Activated T-cell treated with anti-CD3 and anti-CD28 coated beads, Interleukin-2, amount 50 U/mL, for 24 hours (primary cell): ENCODE measurements at places on chromosomes 4 and X.

DNA sequence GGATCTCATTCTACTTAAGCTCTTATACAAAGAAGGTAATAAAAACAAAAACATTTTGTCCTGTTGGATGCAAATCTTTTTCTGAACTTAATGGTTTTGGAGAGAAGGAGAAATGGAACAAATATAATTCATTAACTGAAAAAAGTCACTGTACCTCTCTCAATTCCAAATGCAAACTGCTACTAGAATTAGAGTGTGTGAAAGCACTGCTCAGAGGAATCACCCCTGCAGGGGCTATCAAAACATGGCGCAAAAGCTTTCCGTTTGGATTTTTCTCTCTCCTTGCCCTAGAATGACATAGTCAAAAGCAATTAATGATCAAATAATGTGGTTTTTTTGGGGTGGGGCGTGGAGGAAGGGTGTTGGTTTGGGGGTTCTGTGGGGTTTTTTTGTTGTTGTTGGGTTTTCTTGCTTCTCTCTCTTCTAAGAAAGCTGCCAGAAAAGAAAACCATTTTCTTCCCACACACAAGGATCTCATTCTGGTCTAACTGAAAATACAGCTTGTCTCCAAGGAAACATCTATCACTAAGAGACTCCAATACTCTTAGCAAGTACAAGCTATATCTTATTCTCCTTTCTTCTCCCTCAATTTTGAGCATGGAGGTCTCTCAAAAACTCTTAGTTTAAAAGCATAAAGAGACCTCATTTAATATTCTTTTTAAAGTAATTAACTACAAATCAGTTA is 41.6 kb downstream of the USP46 start:
- DNase-seq, result no peak

GRCh38 chr4:1666391-1666790 is 17.7 kb downstream of the FAM53A start:
- no peak for DNase-seq

- no peak for DNase-seq
These were observed 1.4 kb upstream of the MSL3 start for GRCh38 chrX:11756354-11757318.

DNA sequence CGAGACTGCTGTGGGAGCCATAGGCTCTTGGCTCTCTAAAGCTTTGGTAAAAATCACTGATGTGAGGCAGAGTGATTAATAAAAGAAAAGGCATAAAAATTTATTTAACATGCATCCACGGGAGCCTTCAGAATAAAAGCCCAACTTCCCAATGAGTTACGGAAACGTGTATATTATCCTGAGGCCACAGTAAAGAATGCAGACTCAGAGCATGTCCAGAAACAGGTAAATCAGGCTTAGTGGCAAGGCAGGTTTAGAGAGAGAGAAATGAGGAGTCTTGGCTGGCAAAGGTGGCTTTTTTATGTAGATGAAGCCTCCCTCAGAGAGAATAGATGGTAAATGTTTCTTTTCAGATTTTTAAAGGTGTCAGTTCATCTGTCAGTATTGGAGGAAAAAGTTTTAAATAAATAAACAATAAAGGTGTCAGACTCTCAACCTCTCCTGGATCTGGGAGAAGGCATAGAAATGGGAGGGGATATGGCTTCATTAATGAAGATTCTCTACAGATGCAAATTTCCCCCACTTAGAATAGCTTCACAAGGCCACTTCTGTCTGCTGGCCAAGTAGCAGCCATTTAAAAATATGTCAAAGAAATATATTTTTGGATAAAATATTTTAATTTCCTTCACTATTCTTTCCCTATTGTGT is 24.0 kb downstream of the C4orf51 start:
- no peak for DNase-seq

DNA sequence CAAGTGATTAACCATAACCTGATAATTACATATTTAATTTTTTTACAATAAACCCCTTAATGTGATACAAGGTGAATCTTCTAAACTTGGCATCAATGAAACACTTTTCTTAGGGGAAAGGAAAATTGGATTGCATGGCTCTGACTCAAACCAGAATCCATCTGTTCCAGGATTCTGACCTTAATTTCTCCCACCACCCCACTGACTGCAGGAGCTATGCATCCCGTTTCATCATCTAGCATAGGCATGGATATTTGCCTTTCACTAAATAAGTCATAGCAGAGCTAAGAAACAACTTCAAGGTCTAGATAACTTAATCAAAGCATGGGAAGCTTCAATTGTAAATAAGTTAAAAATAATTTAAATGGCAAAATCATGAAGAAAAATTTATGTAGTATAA is 156.3 kb downstream of the BTC start:
- DNase-seq, result no peak

- DNase-seq, result no peak
These were observed 163.5 kb upstream of the EMCN start for GRCh38 chr4:100681289-100681688.

DNA sequence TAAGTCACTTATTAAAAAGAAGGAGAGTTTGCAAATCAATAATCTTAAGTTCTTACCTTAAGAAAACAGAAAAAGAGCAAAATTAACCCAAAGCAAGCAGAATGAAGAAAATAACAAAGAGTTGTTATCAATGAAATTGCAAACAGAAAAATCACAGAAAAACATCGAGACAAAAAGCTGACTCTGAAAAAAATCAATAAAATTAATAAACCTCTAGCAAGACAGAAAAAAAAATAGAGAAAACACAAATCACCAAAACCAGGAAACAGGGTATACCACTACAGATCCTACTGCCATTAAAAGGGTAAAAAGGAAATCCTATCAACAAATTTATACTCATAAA is 17.3 kb upstream of the RBM41 start:
- DNase-seq, result no peak

DNA sequence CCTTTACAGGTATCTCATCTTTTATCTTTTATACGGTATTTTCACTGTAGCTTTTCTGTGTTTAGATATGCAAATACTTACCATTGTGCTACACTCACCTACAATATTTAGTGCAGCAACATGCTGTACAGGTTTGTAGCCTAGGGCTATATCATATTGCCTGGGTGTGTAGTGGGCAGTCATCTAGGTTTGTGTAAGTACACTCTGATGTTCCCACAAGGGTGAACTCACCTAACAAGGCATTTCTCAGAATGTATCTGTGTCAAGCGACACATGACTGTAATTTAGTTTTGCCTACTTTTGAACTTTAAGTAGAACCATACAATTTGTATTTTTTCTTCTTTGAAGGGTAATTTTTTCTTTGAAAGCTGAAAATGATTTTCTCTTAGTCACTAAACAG is 54.2 kb upstream of the SLC10A4 start:
- DNase-seq, result no peak

- DNase-seq, result no peak
These were observed 13.6 kb upstream of the NAT8L start for GRCh38 chr4:2045518-2045951.

DNA sequence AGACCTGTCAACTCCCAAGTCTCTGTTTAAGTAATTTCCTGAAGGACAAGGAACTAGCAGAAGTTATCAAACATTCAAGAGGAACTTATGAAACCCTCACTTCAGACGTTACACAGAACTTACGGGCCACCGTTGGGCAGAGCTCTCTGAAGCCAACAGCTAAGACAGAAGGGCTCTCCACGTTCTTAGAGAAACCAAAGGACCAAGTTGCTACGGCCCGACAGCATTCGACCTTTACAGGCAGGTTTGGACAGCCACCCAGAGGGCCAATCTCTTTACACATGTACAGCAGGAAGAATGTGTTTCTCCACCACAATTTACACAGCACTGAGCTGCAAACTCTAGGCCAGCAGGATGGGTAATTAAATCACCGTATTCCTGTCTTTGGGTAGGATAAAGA is 705.1 kb upstream of the GRID2 start:
- no peak for DNase-seq

GRCh38 chrX:16743604-16744325 is 24.4 kb downstream of the SYAP1 start:
- DNase-seq, result no peak

DNA sequence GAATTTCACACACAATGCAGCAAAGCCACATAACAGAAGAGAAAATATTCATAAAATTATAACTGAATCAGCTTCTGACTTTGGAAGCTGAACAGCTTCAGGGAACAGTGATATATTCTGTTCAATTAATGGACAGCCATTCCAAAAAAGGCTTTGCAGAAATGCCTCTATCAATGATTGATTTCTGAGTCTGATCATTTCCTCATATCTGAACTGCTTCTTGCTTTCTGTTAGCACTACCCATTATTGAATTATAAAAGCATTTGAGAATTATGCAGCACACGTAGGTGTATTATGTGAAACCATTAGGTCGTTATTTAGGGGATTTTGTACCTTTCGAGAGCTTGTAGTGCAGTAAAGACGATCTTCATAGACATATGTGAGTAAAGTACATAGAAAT is 159.6 kb downstream of the STIM2 start:
- no peak for DNase-seq

GRCh38 chrX:135295238-135295943 is 13.9 kb upstream of the ETDC start:
- DNase-seq, result peak; percentile 72

- peak; percentile 95 for DNase-seq
These were observed at the start of gene DGKQ for GRCh38 chr4:973431-974397. Gene DGKQ, minus strand, starts transcription at chr4:973569. Its CDS starts 87 bp downstream, at chr4:973482.

GRCh38 chrX:147565237-147565636 is 346.5 kb upstream of the FMR1 start:
- DNase-seq, result no peak

GRCh38 chr4:24890561-24891126 is 22.2 kb downstream of the CCDC149 start:
- no peak for DNase-seq

DNA sequence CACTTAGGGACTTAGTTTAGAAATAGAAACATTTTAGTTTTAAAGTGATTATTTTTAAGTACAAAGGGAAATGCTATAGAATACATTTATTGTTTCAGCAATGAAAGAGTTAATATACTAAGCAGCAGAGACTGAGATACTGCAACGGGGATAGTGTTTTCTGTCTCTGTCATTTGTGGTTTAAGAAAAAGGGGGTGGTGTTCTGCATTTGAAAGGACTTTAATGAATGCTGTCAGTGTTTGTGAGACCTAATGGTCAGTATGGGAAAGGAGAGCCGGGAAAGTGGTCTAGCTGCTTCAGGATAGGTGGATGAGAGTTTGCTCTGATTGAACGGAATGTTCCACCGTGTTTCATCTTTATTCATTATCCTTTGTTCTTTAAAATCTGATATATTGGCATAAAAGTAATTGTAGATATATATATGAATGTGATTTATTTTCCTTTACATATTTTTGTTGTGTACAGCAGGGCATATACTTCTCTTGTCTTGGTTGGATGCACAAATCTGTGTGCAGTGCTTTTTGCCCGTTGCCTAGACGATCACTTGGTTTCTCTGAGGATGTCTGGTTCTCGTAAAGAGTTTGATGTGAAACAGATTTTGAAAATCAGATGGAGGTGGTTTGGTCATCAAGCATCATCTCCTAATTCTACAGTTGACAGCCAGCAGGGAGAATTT is at the start of gene KLHL5:
Gene KLHL5, plus strand, starts transcription at position 139 of the 676 bp plus-strand sequence. Its CDS starts 421 bp downstream, at position 560.
- DNase-seq, result no peak

DNA sequence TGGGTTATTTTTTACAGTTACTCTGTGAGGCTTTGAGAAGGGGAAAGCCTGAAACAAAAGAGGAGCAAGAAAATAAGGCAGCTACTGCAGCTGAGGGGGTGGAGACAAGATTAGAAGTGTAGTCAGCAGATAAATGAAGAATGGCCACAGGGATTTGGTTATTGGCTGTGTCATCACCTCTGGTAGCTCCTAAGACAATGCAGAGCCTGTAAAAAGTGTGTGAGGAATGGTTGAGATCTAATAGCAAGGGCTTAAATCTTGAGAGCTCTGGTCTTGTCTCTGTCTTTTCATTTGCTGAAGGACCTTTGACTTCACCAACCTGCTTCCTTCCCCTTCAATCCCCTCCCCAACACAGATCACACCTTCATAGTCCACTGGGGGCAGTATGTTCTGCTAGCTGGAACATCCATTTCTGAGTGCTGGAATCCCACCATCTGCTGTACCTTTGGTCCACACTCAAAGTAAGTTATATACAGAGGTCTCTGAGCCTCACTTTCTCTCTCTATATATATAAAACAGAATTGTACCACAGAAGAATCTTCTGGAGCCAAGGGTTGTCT is 213.7 kb upstream of the ZIC3 start:
- DNase-seq, result no peak

DNA sequence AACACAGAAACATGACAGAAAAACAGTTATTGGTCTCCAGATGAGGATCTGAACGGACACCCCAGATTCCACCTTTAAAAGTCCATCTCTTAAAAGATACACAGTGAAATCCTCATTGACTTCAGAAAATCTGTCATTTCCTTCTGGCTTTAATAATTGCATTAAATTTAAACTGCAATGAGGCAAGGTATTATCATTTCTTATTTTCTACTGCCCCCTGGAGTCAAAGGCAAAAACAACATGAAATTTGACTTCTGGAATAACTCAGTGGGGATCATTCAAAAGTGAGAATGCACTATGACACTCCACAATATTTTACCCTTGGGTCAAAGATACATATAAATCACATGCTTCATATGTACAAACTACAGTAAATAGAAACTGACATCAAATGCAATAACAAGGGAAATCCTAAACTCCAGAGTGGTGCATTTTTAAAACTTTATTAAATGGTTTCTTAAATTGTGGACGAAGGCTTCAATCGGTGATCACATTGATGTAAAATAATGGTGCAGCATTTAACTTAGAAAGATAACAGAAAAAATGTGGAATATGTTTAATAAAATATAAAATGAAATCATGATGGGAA is 56.4 kb upstream of the SPANXN1 start:
- no peak for DNase-seq

GRCh38 chr4:110615353-110616237 is 7.3 kb downstream of the PITX2 start:
- no peak for DNase-seq

GRCh38 chrX:136497556-136498052 is at the start of gene HTATSF1:
Gene HTATSF1, plus strand, starts transcription at chrX:136497592. Its CDS starts 93 bp downstream, at chrX:136497685.
- DNase-seq, result no peak

- DNase-seq, result peak; percentile 45
These were observed 36.3 kb downstream of the SULT1E1 start for GRCh38 chr4:69823481-69824186.

- no peak for DNase-seq
These were observed 128.4 kb upstream of the AP1S2 start for GRCh38 chrX:15983034-15983433.

DNA sequence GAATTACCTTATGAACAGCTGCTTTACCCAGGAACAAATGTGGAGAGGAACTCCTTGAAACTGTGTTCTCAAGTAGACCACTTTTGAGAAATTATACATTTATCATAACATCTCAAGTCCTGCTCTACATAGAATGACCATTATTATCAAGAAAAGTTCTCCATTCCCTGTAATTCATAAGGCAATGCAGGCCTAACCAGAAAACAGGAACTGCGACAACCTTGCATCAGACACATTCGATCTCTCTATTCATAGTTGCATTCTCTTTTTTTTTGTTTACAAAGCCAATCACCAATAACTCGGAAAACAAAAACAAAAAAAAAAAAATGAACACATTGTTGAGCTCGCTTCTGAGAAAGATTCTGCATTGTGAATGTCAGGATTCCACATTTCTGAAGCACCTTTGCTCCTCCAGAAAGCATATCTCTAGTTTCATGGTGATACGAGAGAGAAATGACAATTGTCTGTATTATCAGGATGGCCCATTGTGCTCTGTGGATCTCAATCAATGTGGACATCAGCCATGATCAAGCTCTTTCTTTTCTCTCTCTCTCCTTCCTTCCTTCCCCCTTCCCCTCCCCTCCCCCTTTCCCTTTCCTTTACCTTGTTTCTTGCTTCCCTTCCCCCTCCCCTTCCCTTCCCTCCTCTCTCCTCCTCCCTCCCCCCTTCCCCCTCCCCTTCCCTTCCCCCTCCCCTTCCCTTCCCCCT is 32.4 kb upstream of the CD99 start:
- no peak for DNase-seq
